Transverse colon (tissue), 4 donors: ENCODE measurements at places on chromosomes 12 and 14. TPM values are rescaled to one million over a fixed set of nuclear protein-coding genes. Genes with fewer than 3 reads are reported as not detected.
A peak's percentile ranks its signal among the peaks of the same experiment; 100 is the strongest.

Gene RALGAPA1
- total RNA-seq, result 116 TPM

Gene CRACR2A
- 42.6 TPM for total RNA-seq

Gene TXNRD1
- 127 TPM for total RNA-seq

Gene MYL2
- not detected for total RNA-seq

Gene A2ML1
- not detected for total RNA-seq

Gene FGF6
- not detected for total RNA-seq

Gene C14orf132
- 3.5 TPM for total RNA-seq

Gene DTX1
- total RNA-seq, result 1.00 TPM

Gene ACACB
- total RNA-seq, result 69.5 TPM

Gene TSPAN19
- not detected for total RNA-seq

Gene SLC6A13
- not detected for total RNA-seq

Gene MARS1
- total RNA-seq, result 135 TPM

DNA sequence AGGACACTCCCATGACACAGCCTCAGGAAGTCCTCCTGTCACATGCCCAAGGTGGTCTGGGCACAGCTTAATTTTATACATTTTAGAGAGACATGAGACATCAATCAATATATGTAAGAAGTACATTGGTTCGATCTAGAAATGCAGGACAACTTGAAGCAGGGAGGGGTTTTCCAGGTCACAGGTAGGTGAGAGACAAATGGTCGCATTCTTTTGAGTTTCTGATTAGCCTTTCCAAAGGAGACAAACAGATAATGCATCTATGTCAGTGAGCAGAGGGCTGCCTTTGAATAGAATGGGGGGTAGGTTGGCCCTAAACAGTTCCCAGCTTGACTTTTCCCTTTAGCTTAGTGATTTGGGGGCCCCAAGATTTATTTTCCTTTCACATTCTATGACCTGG, 2.5 kb downstream of the HSPB8 start:
- H3K4me1 ChIP-seq, result peaks cover 10% of the 10 kb centered on the region
- peaks cover 9% of the 10 kb centered on the region for H3K27me3 ChIP-seq
- H3K4me3 ChIP-seq, result peak overlapping the region; percentile 51
- no peaks in the 10 kb centered on the region for H3K36me3 ChIP-seq
- DNase-seq, result no peak
- H3K27ac ChIP-seq, result peak overlapping the region; percentile 88

DNA sequence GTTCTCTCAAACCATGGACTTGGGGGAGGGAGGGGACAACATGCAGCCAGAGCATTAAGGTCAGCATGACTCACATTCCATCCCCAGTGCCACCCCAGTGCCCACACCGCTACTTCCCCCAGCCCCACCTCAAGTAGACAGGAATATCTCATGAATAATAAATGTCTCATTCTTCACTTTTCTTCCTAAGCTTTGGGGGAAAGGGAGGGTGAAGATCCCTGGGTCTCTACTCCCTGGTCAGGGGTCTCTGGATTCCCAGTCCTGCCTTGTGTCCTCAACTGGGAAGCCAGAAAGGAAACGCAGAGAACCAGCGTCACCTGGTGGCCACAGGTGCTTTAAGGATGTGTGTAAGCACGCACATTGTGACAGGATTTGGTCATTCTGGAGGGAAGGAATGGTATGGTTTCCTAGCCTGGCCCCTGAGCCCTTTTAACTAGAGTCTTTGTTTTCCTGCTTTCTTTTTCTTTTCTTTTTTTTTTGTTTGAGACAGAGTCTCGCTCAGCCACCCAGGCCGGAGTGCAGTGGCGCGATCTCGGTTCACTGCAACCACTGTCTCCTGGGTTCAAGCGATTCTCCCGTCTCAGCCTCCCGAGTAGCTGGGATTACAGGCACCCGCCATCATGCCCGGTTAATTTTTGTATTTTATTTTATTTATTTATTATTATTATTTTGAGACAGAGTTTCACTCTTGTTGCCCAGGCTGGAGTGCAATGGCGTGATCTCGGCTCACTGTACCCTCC, 3.4 kb downstream of the GPR84 start:
- H3K4me3 ChIP-seq, result no peak overlapping the region
- H3K27ac ChIP-seq, result peak overlapping the region; percentile 75
- peak; percentile 84 for DNase-seq
- H3K27me3 ChIP-seq, result no peaks in the 10 kb centered on the region
- no peaks in the 10 kb centered on the region for H3K36me3 ChIP-seq
- peaks cover 16% of the 10 kb centered on the region for H3K4me1 ChIP-seq

DNA sequence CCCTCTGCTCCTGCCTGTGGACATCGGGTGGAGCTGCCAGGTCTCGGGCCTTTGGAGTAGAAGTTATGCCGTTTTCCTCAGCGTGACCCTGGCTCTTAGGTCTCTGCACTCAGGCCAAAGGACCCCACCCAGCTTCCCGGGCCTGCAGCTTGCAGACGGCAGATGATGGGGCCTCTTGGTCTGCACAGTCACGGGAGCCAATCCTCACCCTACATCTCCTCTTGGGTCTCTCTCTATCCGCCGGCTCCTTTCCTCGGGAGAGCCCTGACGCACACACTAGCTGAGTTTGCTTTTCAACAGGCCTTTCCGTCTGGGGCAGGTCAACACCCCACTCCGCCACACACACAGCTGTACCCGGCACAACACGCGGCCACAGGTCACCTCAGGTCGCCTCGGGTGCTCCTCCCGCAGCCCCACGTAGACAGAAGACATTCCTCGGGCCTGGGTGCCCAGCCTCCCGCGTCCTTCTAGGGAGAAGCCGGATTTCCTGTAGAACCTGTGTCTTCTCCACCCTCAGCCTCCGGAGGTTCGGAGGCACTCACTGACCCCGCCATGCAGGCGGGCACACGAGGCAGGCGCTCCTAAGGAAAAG, 9.9 kb downstream of the GALNT9 start:
- peaks cover 6% of the 10 kb centered on the region for H3K27me3 ChIP-seq
- H3K4me1 ChIP-seq, result peaks cover 11% of the 10 kb centered on the region

DNA sequence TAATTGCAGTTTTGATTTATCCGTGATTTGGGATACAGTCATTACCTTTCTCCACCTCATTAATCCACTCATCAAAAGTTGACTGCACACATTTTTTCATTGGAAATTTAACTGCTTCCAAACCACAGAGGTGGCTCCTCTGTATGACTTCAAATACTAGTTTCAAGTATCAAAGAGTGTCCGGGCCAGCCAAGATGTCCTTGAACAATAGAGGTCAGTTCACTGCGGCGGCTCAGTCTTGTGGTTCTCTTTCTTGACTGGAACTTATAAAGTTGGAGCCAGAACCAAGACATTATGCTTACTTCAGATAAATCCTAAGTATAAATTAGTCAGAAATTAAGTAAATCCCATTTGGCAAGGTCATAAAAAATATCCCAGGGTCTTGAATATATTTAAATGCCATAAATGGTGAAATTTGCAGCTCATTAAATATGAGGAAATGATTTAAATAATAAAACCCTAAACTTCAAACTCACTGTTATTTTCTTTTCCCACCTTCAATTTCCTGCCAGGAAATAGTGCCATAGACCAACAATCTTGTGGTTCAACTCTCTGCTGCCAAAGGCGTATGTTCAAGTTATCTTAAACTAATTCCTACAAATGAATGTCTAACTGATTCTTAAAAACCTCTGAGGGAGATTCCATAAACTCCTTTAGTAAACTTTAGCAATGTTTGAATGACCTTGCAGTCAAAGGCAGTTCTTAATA, 360.8 kb downstream of the AEBP2 start:
- no peaks in the 10 kb centered on the region for H3K4me1 ChIP-seq
- H3K27me3 ChIP-seq, result no peaks in the 10 kb centered on the region
- H3K4me3 ChIP-seq, result no peak overlapping the region
- no peak for DNase-seq
- H3K27ac ChIP-seq, result no peak overlapping the region

GRCh38 chr14:100294213-100294962, 11.9 kb downstream of the SLC25A29 start:
- no peak overlapping the region for H3K27ac ChIP-seq
- H3K27me3 ChIP-seq, result no peaks in the 10 kb centered on the region
- peaks cover 20% of the 10 kb centered on the region for H3K4me1 ChIP-seq
- H3K4me3 ChIP-seq, result no peak overlapping the region

GRCh38 chr12:92732716-92733115, 29.9 kb downstream of the PLEKHG7 start:
- no peaks in the 10 kb centered on the region for H3K27me3 ChIP-seq
- H3K36me3 ChIP-seq, result no peaks in the 10 kb centered on the region
- H3K4me1 ChIP-seq, result no peaks in the 10 kb centered on the region
- no peak overlapping the region for H3K27ac ChIP-seq
- DNase-seq, result no peak

DNA sequence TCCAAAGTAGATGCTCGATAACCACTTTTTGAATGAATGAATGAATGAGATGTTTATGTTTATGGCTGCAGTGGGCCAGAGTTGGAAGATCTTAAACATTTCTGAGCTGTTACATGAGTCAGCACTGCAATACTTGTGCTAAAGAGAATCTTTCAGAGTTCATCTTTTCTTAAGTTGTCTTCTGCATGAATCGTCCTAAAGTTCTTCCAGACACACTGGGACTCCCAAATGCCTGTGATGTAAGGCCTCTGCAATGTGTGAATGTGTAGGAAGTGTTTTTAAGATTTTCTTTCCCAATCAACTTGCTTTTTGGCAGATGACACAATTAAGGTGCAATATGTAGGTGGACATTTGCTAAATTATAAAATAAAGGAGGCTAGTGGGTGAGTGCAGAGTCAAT, 50.3 kb upstream of the TRIM9 start:
- no peak overlapping the region for H3K4me3 ChIP-seq
- no peaks in the 10 kb centered on the region for H3K27me3 ChIP-seq
- no peaks in the 10 kb centered on the region for H3K4me1 ChIP-seq
- no peak overlapping the region for H3K27ac ChIP-seq

DNA sequence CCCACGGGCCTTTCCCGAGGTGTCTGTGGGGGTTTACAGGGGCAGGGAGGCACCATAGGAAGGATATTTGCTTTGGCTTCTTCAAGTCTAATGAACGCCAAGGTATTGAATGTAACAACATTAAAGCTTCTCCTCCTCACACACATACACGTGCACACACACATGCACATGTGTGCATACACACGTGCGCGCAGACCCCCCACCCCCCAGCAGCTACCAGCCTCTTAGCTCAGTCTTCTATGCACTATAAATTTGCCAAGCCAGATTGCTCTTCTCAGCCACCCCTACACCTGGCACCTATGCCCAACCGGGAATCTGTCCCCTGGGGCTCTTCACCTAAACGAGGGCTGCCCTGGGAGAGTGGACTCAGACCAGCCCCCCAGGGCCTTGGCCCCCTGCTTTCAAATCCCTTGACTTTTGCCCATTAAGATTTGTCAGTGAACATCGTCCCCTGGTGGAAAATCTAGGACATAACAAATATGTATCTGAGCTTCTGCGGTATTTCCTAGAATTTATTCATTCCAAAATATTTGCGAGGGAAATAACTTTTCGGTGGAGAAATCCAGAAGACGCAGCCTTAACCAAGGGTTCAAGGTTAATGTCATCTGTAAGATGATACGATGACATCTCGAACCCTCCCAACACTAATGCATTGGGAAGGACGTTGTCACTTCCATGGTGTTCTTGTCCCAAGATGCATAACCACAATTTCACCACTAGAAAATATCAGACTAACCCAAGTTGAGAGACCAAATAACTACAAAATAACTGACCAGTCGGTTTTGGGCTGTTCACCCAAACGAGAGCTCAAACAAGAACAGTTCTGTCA, 330.4 kb downstream of the MED13L start:
- no peak overlapping the region for H3K27ac ChIP-seq
- no peak for DNase-seq
- no peak overlapping the region for H3K4me3 ChIP-seq
- H3K27me3 ChIP-seq, result no peaks in the 10 kb centered on the region
- H3K4me1 ChIP-seq, result no peaks in the 10 kb centered on the region

- no peaks in the 10 kb centered on the region for H3K36me3 ChIP-seq
- no peak for DNase-seq
- H3K27ac ChIP-seq, result no peak overlapping the region
- H3K4me1 ChIP-seq, result no peaks in the 10 kb centered on the region
These were observed 44.9 kb downstream of the SIX6 start for GRCh38 chr14:60553808-60554207.

DNA sequence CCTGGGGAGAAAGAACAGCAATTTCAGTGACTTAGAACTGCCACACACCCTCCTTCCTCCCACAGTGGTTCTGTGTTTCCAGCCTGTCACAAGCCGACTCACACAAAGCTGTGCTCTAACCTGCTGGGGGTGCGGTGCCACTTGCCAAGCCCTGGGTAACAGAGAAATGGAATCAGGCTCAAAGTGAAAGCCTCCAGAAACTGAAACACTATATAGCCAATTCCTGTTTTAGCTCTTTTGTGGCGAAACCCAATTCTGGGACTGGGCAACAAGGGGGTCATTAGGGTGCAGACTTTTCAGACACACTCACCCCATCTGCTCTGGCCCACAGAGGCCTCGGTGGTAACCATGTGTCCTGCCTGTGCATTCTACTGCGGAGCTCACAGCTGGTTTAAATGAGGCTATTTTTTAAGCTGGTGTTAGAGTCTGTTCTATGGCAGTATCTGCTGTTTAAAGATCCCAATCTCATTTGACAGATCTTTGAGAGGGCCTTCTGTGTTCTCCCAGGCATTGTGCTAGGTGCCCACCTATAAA, 15.2 kb upstream of the ACTR6 start:
- no peak overlapping the region for H3K4me3 ChIP-seq
- DNase-seq, result no peak
- peaks cover 6% of the 10 kb centered on the region for H3K4me1 ChIP-seq
- H3K36me3 ChIP-seq, result no peaks in the 10 kb centered on the region
- no peaks in the 10 kb centered on the region for H3K27me3 ChIP-seq
- H3K27ac ChIP-seq, result peak overlapping the region; percentile 61

DNA sequence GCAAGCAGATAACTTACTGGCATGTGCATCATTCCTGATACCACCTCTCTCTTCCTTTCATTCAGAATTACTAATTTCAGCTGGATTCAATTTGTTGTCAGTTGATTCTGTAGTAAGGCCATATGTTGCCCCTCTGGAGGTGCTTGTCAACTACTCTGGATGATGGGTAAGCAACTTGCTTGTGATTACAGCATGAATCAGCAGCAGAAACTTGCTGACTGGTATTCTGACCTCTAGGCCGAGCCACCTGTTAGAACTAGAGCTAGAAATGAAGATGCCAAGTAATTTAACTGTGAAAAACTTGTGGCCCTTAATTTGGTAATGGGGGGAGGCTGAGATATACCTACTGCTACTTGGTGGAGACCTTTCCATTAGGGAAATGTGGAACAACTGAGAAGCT, 5.1 kb downstream of the RNF10 start:
- H3K27ac ChIP-seq, result peak overlapping the region; percentile 99
- no peaks in the 10 kb centered on the region for H3K36me3 ChIP-seq
- H3K4me1 ChIP-seq, result peaks cover 73% of the 10 kb centered on the region
- H3K4me3 ChIP-seq, result no peak overlapping the region
- H3K27me3 ChIP-seq, result no peaks in the 10 kb centered on the region

DNA sequence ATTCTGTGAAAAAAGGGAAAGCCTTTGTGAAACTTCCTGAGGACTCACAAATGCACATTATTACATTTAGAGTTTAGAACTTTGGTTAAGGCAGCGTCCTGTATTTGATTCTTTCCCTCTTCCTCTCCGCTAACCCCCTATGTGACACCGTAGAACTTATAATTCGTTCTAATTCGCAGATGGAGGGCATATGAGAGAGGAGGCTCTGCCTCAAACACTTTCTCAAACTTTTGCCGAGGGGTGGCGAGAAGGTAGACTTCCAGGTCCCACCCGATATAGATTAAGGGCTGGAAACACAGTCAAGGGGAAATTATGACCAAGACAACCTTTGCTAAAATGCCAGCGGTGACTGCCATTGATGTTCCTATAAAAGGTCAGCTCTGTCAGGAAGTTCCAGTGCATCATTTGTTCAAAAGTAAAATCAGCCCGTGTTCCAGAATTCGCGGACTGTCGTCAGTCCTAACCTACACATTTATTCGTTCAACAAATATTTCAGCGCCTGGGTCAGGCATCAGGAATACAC, 904 bp upstream of the PAPOLA start:
- H3K36me3 ChIP-seq, result no peaks in the 10 kb centered on the region
- H3K4me3 ChIP-seq, result peak overlapping the region; percentile 79
- no peaks in the 10 kb centered on the region for H3K27me3 ChIP-seq
- no peak for DNase-seq
- peaks cover 20% of the 10 kb centered on the region for H3K4me1 ChIP-seq
